ENCODE measurements at places on chromosomes 4 and X.

DNA sequence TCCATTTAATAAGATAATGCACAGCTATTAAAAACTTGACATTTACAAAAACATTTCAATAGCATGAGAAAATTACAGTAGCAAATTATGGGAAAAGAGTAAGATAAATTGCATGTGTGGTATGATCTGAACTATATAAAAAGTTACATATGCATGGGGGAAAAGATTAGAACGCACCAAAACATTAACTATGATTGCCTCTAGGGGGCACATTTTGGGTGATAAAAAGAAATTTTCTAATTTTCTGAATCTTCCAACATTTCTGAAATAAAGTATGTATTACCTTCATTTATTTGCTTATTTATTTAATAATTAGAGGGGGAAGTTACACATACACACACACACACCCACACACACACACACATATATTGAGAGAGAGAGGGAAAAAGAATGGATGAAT lies 19.6 kb upstream of the KDM5C start:
- DNase-seq, result peak; percentile 23

DNA sequence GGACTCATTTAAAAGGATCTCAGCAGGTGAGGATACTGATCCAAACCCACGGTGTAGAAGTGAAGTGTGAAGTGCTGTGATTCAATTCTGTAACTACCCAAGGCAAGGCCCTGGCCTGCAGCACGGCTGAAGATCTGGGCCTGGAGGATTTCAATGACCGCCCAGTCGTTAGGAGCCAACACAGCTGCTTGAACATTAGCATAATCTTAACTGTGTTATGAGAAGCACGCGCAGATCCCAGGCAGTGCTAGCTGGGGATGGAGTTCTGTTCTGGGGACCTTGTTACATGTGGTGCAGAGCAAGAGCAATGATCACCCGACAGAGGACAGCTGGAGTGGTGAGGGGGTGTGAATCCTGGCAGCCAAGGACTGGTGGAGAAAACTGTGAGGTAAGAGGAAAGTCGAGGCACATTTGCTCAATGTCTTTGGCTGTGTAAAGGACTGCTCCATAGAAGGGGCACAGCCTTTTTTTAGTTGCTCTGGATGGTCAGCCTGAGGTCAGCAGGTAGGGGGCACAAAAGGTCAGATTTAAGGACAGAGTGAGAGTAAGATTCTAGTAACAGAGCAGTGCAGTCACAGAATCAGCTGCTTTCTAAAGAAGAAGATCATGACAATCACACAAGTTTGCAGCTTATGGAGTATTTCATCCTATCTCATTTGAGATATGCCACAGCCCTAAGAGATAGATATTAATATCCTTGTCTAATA lies 181.8 kb downstream of the DCLK2 start:
- no peak for DNase-seq

DNA sequence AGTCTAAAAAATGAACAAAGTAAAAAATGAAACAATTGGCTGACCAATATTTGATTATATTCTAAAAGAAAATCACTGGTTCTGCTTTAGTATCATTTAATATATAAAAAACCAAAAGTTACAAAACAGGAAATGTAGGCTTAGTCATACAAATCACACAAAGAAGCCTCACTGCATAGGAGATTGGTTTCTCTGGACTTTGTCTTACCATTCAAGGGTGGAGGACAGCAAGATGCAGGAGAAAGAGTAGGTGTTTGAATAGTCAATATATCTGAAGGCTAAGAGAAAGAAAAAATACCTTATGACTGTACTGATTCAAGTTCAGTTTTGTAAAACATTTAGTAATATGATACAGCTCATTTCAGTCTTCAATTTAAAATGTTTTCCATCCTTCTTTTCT lies 28.6 kb upstream of the TAF9B start:
- DNase-seq, result no peak

DNA sequence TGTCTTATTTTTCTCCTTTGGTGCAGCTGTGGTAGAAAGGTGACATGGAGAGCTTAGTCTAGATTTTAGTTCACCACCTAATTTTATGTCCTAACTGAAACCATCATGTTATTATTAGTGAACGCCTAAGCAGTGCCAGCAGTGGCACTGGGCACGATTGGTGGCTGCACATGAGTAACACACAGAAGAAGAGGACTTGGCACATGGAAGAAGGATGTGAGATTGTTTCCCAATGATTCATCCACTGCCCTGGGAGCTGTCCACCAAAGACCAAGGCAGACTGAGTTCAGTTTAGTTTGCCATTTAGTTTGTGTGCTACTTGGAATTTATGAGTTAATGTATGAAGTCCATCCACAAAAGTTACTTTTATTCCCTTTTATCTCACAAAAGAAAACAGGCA lies 68.1 kb upstream of the NAP1L5 start:
- peak; percentile 79 for DNase-seq

DNA sequence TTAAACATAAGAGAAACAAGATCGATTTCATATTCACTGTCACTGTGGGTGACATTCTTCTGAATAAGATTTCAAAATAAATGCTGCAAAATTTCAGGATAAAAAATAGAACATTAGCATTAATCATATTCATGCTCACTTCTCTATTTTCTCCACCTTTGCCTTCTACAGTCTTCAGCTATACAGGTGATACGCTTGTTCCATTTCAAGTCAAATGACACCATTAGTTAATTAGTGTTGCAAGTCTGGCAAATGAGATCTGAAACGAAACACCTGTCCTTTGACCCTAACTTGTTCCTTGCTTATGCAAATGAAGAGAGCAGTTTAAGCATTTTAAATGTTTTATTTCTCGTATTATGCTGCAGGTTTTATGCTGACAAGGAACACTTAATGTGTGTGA lies 667.5 kb upstream of the MAGEB2 start:
- DNase-seq, result no peak

DNA sequence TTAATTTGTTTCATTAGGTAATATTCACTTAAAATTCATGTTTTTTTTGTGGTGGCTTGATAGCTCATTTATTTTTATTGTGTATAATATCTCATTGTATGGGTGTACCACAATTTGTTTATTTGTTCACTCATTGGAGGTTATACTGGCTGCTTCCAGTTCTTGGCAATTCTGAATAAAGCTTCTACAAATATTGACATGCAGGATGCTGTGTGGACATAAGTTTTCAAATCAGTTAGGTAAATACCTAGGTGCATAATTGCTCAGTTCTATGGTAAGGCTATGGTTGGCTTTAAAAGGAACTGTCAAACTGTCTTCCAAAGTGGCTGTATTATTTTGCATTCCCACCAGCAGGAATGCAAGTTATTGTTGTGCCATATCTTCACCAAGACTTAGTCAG lies 504.5 kb upstream of the GALNTL6 start:
- no peak for DNase-seq

GRCh38 chr4:102431608-102431961 lies 69.6 kb upstream of the NFKB1 start:
- DNase-seq, result no peak

DNA sequence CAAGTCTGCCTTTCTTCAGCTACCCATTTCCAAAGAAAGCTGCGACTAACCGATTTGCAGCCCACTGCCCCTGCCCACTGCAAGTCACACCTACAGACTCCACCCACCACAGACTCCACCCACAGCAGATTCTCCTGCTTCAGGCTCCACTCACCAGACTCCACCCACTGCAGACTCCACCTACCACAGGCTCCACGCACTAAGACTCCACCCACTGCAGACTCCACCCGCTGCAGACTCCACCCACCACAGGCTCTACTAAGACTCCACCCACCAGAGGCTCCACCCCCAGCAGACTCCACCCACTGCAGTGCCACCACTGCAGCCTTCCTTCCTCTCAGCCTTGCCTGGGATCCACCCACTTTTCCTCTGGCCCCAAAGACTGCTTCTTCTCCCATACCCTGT lies 41.3 kb downstream of the ABLIM2 start:
- no peak for DNase-seq

GRCh38 chrX:107714206-107714891 lies 61.2 kb downstream of the TSC22D3 start:
- DNase-seq, result no peak

GRCh38 chr4:86818211-86818610 lies 31.0 kb downstream of the SLC10A6 start:
- peak; percentile 10 for DNase-seq

DNA sequence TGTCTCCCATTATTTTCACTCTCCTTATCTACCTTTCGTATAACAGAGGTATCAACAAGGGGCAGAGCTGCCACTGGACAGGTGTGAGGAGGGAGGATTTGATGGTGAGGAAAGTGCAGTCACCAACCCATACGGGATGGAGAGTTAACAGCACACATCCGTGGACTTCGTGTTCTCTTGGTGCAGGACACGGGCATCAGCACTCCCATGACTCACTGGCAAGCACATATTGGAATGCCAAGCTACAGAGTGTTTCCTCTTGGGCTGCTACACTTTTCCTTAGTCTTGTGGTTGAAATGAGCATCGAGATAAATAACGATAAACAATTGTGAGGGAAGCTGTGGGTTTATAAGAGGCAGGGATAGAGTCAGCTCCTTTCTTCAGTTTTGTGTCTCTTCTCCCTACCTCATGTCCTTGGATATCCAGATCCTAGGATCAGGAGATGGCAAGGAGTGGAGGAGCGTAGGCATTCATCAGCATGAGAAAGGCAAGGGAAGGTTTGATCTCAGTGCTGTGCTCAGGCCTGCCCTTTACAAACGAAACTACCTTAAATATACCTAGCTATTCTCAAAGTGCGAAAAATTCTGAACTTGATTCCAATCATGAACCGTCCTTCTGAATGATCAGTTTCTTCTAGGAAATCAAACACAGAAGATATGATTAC lies 96.3 kb downstream of the ZNF827 start:
- no peak for DNase-seq

GRCh38 chrX:138765051-138765450 lies 53.5 kb upstream of the FGF13 start:
- DNase-seq, result peak; percentile 54

DNA sequence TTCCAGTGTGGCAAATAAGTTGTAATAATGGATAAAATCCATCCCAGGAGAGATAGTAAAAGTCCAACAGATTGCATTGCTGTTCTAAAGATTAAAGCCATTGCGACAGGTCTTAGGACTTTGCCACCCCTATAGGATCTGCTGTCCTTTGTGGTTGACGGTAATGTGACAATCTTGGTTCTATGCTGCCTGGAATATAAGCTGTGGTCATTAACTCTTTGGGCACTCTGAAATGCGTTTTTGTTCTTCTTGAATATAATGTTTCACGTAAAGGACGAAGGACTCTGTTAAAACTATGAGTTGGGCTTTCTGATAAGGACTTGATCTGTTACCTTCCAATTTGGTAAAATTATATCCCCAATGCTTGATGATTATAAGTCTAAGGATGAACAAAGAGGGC lies at the start of gene CLDN24:
CLDN24 (minus strand) TSS at position 101 of the 400 bp plus-strand sequence; CDS start at position 101, 0 bp downstream.
- no peak for DNase-seq

GRCh38 chr4:10371869-10372471 lies 85.3 kb downstream of the ZNF518B start:
- peak; percentile 42 for DNase-seq
